Muscle of back (tissue), 13 donors: ENCODE measurements at places on chromosomes 7 and 10.
A peak's percentile ranks its signal among the peaks of the same experiment; 100 is the strongest.

GRCh38 chr7:50369143-50370026 is 64.9 kb downstream of the IKZF1 start:
- DNase-seq = no peak

GRCh38 chr10:4778761-4779160 is 47.2 kb upstream of the AKR1E2 start:
- DNase-seq = no peak

DNA sequence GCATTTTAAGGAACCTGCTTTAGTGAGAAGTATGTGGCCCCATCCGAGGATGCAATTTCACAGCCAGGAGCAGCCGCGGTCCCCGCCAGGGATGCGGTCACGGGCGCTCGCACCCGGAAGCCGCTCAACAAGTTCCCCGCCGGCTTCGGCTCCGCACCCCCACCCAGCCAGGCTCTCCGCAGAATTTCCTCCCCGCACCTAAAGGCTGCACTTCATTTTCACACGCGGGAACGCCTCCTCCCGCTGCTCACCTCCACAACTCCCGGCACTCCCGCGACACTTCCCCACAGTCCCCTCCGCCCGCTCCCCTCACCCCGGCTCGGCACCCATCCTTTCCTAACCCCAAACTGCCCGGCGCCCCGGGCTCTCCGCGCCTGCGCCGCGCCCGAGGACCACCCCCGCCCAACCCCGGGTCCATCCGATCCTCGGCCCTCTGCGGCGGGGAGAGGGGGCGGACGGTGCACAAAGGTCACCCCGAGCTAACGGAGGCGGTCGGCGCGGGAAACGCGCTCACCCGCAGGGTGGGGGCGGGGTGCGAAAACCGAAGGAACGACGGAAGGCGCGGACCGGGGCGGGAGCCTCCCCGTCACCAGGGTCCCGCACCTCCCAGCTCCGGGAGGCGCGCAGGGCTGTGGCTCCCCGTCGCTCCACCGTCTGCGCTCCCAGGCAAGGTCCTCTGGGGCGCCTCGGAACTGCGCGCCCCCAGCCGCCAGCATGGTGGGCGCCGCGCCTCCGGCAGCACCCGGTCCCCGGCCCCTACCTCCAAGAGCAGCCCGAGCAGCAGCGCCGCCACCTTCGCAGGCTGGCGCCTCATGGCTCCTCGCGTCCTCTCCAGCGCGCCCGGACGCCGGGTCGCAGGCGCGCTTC is 558 bp downstream of the VOPP1 start:
- peak; percentile 48 for DNase-seq

DNA sequence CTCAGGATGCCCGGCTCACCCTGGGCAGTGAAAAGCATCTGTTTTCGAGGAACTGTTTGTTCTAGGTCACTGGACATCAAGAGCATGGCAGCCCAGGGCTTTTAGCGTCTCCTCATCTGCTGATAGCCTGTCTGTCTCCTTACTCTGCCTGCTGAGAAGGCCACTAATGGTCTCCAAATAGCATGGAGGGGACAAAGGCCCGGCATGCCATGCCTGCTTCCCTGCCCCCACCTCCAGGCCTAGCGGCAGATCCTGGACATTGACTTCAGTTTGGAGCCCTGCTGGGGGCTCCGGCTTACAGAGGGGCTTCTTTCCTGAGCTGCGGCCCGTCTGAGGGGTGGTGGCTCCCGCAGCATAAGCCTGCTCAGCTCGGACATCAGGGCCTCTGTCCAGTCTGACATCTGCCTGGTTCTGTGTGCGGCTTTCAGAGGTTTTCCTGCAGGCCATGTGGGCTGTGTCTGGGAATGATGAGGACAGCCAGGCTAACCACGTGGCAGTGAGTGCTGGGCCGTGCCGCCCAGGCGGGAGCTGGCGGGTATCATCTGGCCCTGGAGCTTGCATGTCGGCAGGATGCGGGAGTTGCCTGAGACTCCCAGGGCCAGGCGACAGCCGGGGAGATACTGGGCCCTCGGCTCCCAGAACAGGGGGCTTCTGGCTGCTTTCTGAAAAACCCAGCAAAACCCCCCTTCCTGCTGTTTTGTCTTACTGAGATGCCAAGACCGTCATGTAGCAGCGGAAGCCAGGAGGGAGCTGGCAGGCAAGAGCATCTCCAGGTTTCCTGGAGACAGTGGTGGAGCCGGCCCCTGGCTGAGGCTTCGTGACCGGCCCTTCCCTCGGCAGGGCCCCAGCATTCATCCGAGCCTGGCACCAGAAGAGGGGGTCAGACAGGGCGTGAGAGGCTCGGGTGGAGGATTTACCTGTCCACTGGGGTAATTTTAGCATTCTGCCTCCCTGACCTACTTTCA is 9.2 kb downstream of the PFKFB3 start:
- DNase-seq = no peak

DNA sequence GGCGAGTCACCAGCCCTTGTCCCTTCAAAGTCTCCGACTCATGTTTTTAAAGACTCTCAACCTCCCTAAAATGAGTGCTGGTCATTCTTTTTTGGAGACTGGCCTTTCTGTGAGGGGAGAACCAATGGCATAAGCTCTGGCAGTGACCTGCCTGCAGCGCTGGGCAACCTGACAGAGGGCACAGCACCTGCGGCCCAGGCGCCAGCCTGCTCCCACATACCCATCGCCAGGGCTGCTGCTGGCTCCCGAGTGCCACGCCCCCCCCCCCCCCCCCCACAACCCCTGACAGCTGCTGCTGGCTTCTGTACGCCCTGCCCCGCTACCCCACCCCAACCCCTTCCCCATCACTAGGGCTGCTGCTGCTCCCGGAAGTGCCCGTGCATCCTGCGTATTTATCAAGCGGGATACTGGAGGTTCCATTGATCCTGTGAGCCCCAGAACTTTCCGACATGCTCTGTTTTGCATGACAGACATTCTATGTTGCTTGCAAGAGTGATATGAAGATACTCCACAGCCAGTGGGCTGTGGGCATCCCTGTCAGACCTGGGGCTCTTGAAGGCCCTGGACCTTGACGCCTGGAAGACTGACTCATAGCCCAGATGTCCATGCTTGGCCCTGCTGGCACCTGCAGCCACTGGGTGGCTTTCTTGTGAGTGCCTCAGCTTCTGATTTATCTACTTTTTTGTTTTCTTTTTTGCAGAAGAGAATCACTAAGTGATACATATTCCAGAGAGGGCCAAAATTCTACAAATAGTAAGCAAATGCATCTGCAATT is 243.9 kb downstream of the ZMYND11 start:
- DNase-seq = no peak

GRCh38 chr7:44761207-44762161 is 12.8 kb downstream of the ZMIZ2 start:
- no peak for DNase-seq

DNA sequence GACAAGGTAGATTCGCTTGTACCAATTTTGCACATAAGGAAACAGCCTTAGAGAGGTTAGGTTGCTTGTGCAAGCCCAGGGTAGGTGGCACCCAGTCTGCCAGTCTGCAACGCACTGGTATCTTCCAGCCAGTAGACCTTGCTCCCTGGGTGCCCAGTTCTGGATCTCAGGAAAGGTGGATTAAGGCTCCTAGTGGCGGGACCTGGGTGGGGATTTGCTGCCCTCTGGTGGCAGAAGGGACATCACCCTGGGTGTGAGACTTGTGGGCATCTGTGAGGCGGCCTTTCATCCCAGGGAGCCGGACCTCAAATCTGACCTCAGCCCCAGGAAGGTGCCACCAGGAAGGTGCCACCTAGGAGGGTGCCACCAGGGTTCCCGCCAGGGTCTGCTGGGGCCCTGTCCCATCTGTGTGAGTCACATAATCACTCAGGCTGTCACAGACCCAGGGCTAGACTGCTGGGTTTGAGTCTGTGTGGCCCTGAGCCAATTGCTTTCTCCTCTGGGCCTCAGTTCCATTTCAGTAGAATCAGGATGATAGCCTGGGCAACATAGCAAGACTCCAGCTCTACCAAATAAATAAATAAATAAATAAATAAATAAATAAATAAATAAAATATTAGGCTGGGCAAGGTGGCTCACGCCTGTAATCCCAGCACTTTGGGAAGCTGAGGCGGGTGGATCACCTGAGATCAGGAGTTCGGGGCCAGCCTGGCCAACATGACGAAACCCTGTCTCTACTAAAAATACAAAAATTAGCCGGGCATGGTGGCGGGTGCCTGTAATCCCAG is 5.3 kb upstream of the PRKRIP1 start:
- DNase-seq = peak; percentile 75

GRCh38 chr7:98420966-98421612 is 20.2 kb upstream of the BAIAP2L1 start:
- DNase-seq = no peak

DNA sequence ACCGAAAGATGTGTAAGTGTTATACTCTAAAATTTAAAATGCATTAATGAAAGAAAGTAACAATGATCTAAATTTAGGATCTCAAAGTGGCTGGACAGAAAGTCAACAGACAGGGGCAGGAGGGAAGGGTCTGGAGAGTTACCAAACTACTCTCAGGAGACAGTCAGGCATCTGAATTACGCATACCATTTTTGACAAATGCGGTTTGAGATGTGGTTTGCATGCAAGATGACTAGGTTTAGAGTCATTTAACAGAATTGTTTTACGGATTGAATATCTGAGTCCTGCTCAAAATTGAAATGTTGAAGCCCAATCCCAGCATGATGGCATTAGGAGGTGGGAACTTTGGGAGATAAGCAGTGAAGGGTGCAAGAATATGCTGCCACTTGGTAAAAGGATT is 314.1 kb downstream of the WDR11 start:
- DNase-seq = no peak

DNA sequence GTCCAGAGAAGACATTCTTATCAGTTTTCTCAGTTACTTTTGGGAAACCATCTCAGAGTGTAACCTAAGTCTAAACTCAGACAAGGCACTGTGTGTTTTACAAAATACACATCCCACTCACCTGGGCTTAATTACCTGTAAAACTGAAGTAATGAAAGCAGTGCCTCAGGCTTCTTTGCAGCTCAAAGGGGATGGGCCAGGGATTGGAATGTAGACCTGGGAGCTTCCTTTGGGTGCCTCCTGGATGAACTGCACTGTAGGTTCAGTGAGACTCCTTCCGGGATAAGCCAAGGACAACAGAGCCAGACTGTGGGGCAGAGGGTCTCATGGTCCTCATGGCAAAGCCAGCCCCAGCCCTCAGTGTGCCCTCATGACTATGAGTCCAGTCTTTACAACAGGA is 672.4 kb upstream of the GALNT17 start:
- DNase-seq = no peak

GRCh38 chr7:127885222-127885772 is 145.9 kb downstream of the LRRC4 start:
- DNase-seq = no peak

- no peak for DNase-seq
Measured at GRCh38 chr7:8136051-8136730, 125.8 kb downstream of the ICA1 start.

GRCh38 chr10:51821045-51821444 is 121.7 kb upstream of the CSTF2T start:
- no peak for DNase-seq

DNA sequence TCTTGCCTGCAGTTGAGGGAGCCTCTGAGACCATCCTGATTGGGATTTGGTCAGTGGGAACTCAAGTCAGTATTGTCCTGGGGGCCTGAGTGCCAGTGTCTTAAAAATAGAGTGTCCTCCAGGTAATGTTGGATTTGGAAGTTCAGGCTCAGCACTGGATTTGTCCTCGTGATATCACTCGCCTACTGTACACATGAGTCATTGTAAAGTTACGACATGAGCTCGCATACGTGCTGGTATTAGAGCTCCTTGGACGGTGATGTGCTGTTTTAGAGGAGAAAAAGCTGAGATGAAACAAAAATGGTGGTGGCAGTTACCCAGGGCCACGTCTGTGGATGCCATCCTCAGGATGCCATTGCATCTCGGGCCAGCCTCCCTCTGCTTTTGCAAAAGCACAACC is 78.2 kb downstream of the MGMT start:
- DNase-seq = no peak

- no peak for DNase-seq
Measured at GRCh38 chr7:36565792-36566356, 158.4 kb downstream of the AOAH start.

- no peak for DNase-seq
Measured at GRCh38 chr10:124174071-124174566, 80.7 kb upstream of the CHST15 start.

GRCh38 chr10:75651417-75651816 is 220.0 kb downstream of the LRMDA start:
- no peak for DNase-seq

GRCh38 chr10:103395754-103396066 is 565 bp downstream of the ATP5MK start:
- DNase-seq = no peak

DNA sequence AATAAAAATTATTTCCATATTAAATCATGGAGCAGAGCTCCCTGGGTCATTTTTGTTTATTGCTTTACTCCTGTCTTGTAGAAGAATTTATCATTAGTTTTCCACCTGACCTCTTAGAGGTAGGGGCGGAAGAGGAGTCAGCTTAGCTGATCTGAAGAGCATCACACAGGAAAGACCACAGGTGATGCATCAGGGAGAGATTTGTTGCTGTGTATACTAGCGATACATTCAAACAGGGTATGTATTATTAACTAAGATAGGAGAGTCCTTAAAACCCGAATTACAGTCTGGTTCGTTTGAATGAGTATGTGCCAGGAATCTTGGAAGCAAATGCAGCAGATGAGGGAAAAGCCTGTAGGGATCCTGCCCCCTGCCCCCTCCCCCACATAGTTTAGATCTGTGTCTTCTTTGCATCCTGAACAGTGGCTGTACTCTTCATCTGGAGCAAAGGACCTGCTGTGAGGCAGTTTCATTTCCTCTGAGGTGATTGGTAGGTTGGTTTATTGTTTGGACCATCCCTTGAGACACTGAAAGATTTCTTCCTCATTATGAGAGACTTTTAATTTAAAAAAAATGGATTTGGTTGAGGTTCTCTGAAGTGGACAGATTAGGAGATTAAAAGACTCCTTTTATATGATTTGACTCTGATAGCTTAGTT is 177.0 kb downstream of the SND1 start:
- no peak for DNase-seq

GRCh38 chr10:843703-844102 is 87.8 kb downstream of the LARP4B start:
- DNase-seq = no peak

DNA sequence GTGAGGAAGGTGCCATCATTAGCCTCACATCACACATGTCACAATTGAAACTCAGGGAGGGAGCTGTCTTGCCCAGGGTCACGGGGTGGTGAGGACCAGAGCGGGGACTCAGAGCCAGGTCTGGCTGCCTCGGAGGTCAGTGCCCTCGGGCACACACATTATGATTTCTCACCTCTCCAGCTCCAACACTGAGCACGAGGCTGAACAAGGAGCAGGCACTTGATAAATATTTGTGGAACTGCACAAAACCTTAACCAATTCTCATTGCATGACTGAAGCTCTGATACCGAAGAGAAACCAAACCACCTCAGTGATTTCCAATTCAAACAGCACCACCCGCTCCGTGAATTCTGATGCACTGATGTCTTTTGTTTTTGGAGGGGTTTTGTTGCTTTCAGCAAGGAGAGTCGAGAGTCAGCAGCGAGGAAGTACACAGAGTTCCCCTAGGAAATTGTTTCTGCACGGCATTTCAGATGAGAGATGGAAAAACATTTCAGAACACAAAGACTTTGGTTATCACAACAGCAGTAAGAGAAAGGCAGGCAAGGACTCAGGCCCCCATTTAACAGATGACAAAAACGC is 55.3 kb upstream of the ZMIZ1 start:
- DNase-seq = no peak
